ENCODE measurements at places on chromosomes 5 and 9.

GRCh38 chr9:93949694-93950449, 5.3 kb downstream of the BARX1 start:
- DNase-seq = no peak

GRCh38 chr9:114370251-114370967, 17.4 kb downstream of the AKNA start:
- no peak for DNase-seq

DNA sequence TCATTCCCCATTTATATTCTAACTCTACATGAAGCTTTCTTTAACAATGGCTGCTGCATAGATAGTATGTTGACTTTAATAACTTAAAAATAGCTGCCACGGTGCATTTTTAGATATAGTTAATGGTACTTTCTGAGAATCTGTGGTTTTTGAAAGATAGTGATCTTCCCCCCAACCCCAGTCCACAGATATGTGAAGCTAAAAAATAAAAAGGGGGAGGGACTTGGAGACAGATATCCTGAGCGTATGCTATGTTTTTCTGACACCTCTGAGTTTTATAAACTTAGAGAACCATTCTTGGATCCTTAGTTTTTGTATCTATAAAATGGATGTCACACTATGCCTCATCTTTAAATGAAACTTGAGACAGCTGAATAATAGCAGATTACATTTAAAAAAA, 120.5 kb downstream of the SNX18 start:
- DNase-seq = no peak

DNA sequence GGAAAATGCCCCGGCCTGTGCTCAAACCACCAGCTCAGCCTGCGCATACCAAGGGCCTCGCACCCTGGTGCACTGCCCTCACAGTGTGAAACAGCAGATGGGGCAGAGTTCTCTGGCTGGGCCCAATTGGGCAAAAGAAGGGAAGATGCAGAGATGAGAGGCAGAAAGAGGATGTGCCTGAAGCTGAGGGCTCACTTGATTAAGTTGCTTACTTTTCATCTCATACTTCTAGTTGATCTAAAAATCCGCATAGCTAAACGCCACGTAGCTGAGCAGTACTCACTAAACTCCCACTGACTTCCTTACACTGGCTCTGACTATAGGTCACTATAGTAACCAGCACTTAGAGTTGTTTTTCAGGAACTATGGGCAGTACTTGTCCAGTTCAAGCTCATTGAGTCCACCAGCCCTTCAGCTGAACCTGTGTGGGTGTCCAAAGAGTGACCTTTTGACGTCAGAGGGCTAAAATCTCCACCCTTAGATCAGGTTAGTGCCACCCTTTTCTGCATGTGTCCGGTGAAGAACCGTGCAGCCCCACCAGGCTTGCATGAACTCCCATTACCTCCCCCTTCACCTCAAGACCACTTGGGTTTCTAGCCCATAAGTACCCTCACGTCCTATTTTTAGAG, 215.2 kb downstream of the AUH start:
- DNase-seq = no peak

GRCh38 chr9:70551396-70551795, 136.9 kb upstream of the KLF9 start:
- DNase-seq = no peak

DNA sequence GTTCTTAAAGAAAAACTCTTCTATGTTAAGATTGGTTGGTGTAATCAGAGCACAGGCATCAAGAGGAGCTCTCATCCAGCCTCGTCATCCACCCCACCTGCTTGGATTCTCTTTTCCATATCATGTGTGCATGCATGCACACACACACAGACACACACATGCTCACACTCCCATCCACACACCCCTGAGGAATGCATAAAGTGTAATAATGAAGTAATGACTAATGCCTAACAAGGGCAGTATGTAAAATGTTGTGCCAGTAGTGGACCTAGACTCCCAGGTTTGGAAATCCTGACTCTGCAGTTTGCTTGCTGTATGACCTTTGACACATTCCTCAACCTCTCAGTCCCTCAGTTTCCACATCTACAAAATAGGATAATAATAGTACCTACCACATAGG, 280.0 kb upstream of the ANKRD55 start:
- no peak for DNase-seq

- DNase-seq = no peak
Measured at GRCh38 chr5:1546556-1546955, 22.8 kb upstream of the LPCAT1 start.

DNA sequence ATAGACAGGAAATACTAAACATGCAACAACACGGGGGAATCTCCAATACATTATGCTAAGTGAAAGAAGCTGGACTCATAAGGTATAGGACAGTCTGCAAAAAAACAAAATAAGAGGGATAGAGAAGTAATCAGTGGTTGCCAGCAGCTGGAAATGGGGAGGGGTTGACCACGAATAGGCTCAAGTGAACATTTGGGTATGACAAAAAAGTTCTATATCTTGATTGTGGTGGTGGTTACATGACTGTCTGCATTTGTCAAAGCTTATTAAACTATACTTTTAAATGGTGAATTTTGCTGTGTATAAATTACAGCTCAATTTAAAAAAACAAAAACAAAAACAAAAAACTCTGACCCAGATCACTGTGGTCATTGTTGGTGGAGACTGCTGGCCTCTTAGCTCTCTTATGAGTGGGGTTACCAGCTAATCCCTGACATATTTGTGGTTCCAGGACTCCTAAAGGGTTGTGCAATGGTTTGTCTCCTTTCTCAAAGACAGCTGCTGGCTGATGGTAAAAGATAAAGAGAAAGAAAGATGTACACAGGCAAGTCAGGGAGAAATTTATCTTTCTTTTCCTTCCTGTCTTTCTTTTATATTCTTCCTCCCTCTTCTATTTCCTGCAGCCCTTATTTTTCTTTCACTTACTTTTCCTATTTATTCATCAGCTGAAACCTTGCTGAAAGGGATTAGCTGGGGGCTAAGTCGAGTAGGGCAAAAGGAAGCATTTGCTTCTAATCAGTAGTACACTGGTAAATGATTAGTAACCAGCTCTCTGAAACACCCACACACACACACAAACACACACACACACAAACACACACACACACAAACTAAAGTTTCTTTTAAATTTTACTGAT, 42.6 kb upstream of the APC start:
- peak; percentile 76 for DNase-seq

GRCh38 chr5:4572311-4573100, 567.6 kb upstream of the ADAMTS16 start:
- no peak for DNase-seq

DNA sequence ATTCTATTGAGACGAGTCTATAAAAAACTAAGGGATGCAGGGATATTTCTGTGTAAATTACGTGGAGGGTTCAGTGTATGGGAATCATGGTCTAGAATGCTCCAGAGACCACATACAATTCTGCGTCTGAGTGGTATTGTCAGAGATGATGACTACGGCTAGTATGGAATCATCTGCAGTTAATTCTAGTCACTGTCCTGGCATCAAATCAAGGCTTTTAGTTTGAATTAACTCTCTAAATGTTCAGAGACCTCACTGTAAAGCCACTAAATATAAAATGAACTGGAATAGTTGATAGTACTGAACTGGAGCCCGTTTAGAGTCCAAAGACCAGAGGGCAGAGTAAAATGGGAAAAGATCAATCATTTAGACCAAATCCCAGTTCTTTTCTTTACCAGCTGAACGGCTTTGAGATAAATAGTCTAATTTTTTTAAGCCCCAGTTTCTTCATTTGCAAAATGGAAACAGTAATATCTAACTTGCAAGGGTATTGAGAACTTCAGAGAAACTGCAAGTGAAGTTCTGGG, 599.8 kb downstream of the EBF1 start:
- no peak for DNase-seq

DNA sequence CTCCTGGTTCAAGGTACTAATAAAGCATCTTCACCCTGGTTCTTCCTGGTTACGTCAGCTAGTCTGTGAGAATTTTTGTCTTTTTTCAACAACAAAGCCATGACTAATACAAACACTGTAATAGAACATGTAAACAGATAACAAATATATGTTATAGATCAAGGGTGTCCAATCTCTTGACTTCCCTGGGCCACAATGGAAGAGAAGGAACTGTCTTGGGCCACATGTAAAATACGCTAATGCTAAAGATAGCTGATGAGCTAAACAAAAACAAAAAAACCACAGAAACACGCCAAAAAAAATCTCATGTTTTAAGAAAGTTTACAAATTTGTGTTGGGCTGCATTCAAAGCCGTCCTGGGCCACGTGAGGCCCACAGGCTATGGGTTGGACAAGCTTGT, 124.5 kb upstream of the GNA14 start:
- DNase-seq = no peak

- DNase-seq = no peak
Measured at GRCh38 chr5:59199868-59200267, 617.0 kb downstream of the RAB3C start.

- DNase-seq = no peak
Measured at GRCh38 chr9:129453734-129454133, 167.2 kb downstream of the C9orf50 start.

DNA sequence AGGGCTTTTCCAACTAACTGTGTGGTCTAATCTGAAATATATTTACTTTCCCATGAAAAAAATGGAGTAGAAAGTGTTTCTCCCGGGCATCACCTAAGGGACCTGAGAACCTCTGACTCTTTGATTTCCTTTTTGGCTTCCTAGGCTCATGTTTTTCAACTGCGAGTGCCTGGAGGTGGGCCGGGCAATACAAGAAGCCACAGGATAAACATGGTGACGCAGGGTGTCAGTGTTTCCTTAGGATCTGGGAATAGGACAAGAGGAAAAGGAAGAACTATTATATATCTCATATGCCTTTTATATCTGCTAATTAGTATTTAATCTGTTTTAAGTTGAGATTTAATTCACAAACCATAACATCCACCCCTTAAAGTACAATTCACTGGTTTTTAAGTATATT, 11.4 kb upstream of the LECT2 start:
- no peak for DNase-seq

GRCh38 chr9:35357116-35357515, 132.8 kb upstream of the RUSC2 start:
- no peak for DNase-seq

DNA sequence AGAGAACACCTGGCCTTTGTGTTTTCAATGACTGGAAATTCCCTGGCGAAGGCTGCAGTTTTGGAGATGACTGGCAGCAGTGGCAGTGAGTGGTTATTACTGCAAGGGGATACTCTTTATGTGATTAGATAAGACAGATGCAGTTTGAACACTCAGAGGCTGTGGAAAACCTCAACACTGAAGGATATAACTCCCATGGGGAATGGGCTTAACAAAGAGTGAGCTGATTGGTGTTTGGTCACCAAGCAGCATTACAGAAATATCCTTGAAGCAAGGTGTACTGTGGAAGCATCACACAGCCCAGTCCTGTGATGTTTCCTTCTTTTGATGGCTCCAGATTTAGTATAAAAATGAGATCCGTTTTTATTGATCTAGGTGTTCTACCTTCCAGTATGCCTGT, 490.7 kb upstream of the PTPRD start:
- no peak for DNase-seq

DNA sequence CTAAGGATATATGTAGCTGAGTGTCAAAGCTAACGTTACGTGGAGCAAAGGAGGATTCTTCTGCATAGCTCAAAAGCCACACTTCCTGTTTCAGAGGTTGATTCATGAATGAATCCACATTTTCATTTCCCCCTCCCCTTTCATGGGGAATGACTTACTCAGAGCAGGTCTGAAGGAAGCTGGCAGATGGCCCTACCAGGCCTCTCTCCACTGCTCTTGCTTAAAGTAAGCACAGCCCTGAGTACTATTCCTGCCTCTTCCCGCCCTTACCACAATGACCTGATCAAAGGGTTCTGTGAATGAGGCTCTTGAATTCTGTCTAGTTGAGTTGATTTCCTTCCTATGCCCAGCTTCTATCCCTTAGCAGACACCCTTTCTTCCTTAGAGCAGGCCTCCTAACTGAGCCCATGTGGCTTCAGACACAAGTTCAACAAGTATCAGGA, 6.3 kb downstream of the IGIP start:
- peak; percentile 86 for DNase-seq

- no peak for DNase-seq
Measured at GRCh38 chr9:133873461-133873891, 118.6 kb downstream of the VAV2 start.

- no peak for DNase-seq
Measured at GRCh38 chr5:149314571-149315111, 30.7 kb upstream of the GRPEL2 start.
